ENCODE measurements at places on chromosomes 1 and 21. TPM values are rescaled to one million over a fixed set of nuclear protein-coding genes. Genes with fewer than 3 reads are reported as not detected.

- DNase-seq: no peak
Measured at GRCh38 chr1:173012126-173012525, 38.6 kb downstream of the TNFSF18 start.

DNA sequence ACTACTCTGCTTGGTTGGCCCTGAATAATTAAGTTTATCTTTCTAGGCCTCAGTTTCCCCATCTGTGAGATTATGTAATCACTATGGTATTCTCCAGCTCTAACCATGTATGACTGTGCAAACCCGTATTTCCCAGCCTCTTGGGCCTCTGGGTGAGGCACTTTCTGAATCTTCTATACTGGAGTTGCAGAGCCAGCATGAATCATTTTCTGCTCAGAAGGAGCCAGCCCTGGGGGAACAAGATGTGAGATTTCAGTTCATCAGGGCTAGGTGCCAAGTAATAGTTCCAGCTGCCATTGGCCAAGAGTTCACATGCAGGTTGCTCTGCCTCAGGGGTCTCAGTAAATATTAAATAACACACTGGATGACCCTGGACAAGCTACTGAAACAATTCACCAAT, 47.7 kb upstream of the USP24 start:
- DNase-seq: peak; percentile 91

DNA sequence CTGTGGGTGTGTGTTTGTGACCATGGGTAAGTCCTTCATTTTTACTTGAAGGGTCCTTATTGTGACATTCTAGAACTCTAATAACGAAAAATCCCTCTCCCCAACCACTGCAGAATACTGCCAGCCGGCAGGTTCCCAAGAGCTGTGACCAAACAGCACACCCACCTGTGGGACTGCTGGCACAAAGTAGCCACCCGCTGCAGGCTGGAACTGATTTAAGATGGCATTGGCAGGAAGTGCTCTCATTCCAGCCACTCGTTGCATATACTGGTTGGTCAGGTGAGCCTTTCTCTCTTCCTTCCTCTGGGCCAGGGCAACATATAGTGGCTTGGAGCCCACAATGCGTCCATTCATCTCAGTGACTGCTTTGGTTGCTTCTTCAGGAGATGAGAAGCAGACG, 11.6 kb downstream of the PABPC4 start:
- DNase-seq: no peak

DNA sequence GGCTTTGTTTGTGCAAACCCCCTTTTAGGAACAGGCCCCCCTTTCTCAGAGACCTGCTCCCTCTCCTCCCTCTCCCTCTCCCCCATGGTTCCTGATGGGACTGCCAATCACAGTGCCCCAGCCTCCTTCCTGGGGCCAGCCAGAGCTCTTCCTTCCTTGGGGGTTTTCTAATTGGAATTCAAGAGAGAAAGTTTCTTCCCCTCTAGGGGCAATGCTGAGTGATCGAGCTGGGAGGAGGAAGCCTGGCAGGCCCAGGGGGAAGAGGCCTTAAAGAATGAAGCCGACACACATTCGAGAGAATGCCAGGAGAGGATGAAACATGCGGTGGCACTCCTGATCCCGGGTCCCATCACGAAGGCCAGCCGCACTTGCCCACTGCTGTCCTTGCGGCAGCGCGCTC, 21.3 kb upstream of the COL16A1 start:
- DNase-seq: no peak

- no peak for DNase-seq
Measured at GRCh38 chr1:2050461-2050792, 216 bp downstream of the PRKCZ start.

DNA sequence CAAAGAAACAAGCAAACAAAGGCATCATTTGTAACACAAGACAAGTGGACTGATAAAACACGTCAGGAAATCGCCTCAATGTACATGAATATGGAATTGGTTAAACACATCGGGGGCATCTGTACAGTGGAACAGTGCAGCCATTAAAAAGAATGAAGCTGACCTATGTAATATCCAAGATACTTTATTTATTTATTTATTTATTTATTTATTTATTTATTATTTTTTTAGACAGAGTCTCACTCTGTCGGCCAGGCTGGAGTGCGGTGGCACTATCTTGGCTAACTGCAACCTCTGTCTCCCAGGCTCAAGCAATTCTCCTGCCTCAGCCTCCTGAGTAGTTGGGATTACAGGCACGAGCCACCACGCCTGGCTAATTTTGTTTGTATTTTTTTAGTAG, 75.4 kb upstream of the SLC45A1 start:
- no peak for DNase-seq

- DNase-seq: no peak
Measured at GRCh38 chr1:54982739-54983138, 2.3 kb downstream of the TMEM61 start.

ZFP69 gene
- total RNA-seq: 3.0 TPM
